ENCODE measurements at places on chromosomes 13 and 19.

GRCh38 chr19:49682274-49682673 lies 5.2 kb downstream of the PRMT1 start:
- DNase-seq = no peak

DNA sequence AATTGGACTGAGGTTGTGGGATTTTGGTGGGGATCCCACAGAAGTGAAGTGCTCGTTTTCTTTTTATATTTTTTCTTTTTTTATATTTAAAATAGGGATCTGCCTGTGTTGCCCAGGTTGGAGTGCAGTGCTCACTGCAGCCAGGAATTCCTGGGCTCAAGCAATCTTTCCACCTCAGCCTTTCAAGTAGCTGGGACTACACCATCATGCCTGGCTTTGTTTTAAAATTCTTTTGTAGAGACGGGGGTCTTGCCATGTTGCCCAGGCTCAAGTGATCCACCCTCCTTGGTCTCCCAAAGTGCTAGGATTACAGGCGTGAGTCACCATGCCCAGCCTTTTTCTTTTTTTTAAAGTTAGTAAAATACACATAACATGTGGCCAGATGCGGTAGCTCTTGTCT lies 20.6 kb downstream of the CRTC1 start:
- DNase-seq = no peak

- no peak for DNase-seq
Observed at GRCh38 chr19:49952479-49952836, 8.5 kb downstream of the SIGLEC11 start.

GRCh38 chr13:30196025-30196424 lies 111.3 kb downstream of the KATNAL1 start:
- no peak for DNase-seq

DNA sequence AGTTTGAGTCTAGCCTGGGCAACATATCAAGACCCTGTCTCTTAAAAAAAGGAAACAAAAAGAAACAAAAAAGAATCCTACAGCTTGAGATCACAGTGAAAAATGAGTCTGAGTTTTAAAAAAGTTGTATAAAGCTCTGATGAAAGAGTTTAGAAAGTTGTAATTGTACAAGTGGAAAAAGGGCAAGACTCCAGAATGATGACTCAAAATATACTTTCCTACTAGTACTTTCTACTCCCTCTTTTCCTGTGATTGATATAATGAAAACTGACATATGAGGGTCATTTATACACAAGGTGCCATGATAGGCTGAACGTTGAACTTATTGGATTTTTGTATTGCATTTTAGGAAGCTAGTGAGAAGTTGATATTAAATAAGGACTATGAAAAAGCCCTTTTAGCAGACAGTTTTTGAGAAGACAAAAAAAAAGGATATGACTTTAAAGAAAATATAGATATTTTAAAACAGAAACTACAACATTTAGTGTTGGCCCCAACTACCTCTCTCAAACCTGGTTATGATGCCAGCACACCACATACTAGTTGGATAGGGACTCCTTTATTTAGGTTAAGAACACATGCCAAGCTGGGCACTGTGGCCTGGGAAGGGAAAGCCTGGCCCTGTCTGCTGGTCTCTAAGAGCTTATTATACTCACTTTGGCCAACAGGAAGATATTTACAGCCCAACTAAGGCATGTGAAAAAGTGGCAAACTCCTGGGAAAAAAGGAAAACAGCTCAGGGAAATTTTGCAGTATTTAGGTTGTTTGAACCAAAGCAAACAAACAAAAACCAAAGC lies 116.6 kb downstream of the KL start:
- no peak for DNase-seq

DNA sequence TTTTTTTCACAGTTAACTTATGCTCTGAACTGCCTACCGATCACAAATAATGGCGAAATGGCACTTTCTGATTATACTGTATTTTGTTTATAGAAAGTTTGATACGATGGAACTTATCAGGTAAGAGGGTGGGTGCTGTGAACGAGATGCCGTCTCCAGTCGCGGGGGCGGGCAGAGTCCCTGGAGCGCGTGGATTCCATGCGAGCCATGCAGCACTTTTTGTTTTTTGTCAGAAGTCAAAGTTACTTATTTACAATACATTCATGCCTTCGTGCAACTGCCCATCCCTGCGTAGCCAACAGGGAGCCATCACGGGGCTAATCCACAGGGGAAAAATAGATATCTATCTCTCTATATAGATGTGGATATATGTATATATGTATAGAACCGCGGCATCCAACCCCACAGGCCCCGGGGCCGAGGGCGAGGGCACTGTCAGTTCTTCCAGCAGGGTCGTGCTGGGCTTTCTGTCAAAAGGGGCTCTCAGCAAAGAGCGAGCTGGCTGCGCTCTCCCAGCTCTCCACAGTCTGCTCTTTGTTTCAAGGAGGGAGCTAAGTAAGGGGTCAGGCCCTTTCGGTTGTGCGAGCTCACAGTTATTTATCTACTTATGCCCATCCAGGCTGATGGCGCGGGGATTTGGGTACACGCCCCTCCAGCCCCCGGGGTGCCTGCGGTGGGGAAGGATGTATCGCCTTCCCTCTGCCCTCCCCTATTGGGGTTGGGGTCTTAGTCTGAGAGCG lies 3.4 kb downstream of the SLITRK1 start:
- no peak for DNase-seq

DNA sequence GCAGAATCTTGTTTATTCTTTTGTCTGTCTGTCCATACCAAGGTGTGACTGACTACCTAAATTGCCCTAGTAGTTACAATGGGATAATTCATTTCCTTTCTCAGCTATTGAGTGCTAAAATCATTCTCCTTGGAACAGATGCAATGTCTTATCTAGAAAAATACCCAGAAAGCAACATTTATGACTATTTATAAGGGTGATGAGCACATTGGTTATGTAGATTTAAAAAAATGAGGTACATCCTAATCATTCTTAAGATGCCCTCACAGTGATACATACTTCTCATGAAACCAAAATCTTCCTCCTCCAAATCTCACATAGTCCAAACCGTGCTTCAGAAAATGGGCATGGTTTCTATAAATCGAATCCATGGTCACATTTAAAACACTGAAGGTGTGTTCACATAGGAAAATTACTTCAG lies 11.6 kb upstream of the UBE2L5 start:
- no peak for DNase-seq

DNA sequence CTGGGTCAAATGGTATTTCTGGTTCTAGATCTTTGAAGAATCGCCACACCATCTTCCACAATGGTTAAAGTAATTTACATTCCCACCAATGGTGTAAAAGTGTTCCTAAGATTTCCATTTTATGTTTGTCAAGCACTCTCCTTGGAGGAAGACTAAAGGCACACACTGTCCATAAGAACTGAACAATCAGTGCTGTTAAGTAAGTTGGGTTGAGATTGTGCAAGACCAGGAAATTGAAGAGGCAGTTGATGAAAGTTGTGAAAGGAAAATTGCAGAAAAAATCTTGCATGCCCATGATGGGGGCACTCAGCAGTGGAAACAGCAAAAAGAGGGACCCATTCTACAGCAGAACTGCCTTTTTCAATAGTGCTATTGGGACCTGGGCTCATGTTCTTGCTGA lies 323.6 kb downstream of the DLEU7 start:
- no peak for DNase-seq

DNA sequence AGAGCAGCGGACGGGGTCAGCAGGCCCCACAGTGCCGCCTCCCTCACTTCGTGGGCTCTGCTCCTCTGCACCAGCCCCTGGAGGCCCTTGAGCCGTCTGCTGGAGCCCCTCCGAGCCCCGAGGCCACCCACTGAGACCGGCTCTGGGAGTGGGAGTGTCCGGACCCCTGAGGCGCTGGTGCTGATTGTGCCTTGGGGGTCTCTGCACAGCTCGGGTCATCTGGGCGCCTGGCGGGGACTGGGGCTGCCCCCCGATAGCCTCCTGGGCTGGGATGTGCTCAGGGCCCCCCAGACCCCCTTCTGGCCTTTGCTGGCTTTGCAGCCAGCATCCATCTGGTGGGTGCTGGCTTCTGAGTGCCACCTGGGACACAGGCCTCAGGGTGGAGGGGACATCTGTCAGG lies 15.4 kb downstream of the CBARP start:
- DNase-seq = no peak

- no peak for DNase-seq
Observed at GRCh38 chr19:1106841-1107660, 3.3 kb downstream of the GPX4 start.

DNA sequence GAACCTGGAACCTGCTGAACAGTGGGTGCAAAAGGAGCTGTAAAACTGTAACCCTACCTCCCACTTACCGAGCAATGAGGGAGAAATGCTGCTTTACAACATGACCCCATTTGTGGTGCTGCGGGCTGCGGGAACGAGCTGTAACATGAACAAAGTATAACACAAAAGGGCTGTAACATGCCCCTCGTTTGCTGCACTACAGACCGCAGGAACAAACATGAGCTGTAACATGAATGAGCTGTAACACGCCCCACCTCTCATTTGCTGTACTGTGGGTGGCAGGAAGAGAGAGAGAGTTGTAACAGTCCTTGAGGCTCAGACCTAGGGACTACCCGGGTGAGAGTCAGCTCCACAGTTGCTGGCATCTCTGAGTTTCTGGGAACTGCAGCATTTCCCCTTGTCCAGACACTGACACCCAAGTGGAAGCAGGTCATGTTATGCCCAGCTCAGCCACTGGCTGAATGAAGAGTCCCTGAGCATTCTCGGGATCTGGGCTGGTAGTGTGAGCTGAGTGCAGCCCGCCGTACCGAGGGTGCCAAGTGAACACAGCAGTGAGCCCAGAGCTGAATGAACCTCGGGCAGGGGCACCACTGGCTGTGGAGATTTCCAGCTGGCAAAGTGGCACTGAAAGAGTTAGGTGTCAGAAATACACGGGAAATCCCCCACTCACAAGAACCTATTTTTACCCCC lies 1385.3 kb upstream of the SPRY2 start:
- peak; percentile 90 for DNase-seq

DNA sequence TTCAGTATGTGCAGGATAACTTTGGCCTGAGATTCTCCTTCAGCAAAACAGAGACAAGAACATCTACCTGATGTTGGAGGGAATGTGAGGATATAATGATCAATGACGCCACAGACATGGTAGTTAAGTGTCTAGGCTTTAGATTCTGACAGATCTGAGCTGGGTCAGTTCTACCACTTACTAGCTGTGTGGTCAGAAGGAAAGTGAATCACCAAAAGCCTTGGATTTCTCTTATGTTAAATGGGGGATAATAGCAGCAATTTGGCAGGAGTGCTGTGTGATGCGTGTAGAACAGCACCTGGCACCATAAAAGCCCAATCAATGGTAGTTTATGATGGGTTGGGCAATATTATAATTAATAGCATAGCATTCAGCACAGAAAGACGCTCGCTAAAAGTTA lies 41.7 kb downstream of the RXFP2 start:
- DNase-seq = no peak

DNA sequence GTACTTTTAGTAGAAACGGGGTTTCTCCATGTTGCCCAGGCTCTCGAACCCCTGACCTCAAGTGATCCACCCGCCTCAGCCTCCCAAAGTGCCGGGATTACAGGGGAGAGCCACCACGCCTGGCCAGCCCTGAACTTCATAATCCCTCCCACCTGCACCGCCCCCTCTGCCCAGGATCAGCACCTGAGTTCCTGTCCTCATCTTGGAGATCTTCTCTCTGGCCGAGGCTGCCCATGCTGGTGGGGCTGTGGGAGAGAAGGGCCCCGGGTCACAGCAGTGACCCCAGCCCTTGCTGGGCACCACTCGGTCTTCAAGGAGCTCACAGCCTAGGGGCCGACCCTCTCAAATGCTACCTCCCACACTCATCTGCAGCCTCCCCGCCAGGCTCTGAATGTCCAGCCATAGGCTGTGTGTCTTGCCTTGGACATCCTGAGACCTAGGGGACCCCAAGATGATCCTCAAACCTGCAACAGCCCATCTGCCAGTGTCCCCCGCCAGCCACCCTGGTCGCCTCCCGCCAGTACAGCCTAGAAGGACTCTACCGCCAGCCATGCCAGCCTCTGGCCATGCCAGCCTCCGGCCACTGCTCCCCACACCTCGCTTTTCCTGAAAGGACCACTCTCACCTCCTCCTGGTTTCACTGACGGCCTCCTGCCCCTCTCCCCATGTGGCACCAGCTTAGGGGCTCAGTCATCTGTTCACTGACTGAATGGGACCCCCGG lies 1.5 kb downstream of the ATP8B3 start:
- no peak for DNase-seq

GRCh38 chr19:48997972-48998371 lies 4.3 kb downstream of the RUVBL2 start:
- DNase-seq = no peak

DNA sequence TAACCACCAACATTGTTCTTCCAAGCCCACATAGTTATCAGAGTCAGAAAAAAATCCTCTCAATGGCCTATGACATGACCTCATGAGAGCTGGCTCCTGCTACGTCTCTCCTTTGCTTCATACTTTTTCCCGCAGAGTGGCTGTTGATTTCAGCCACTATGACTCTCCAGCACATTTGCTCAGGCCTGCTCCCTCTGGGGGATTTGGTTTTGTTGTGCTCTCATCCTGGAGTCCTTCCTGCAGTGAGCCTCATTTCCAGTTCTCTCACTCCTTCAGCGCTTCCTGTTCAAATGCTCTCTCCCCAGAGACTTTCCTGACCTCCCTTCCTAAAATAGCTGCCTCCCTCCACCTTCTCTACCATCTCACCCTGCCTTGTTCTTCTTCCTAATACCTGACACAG lies 72.0 kb upstream of the USP29 start:
- DNase-seq = no peak

Measured in epithelial cell of prostate (primary cell).